ENCODE measurements at places on chromosomes 1 and 21. TPM values are rescaled to one million over a fixed set of nuclear protein-coding genes. Genes with fewer than 3 reads are reported as not detected.

Gene B3GALNT2
- total RNA-seq: 20.3 TPM

Gene HFM1
- total RNA-seq: not detected

Gene E2F2
- total RNA-seq: 33.5 TPM

Gene INAVA
- total RNA-seq: not detected

Gene TNFSF18
- not detected for total RNA-seq

Gene CD1C
- 0.20 TPM for total RNA-seq

Gene ORC1
- total RNA-seq: 39.6 TPM

Gene NEXN
- 0.24 TPM for total RNA-seq

DNA sequence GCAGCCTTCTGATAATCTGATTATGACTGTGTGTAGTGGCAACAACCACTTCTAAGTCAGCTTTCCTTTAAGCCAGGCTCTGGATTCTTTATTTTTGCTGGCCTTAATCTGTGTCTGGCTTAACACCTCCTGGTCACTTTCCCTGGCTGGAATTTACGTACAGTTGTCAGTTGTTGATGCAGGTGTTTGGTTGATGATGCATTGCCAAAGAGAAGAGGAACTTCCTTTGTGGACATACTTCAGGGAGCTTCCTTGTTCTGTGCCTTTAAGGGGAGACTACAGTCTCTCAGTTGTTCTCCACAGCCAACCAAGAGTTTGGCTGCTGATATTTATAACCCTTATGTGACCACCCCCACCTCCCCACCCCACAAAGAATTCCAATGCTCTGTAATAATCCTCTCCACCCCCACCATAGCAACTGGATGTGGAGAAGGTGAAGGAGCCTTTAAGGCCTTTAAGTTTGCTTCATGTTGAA is 96.0 kb upstream of the BMP8A start:
- DNase-seq: no peak

GRCh38 chr1:116252785-116253184 is 120.3 kb upstream of the ATP1A1 start:
- no peak for DNase-seq

GRCh38 chr1:84570436-84571149 is 3.6 kb downstream of the CTBS start:
- DNase-seq: no peak

- DNase-seq: no peak
Measured at GRCh38 chr21:36210779-36211659, 54.4 kb downstream of the DOP1B start.

GRCh38 chr1:5765997-5766913 is 226.0 kb downstream of the NPHP4 start:
- no peak for DNase-seq

GRCh38 chr1:200873671-200874397 is 1.1 kb downstream of the GPR25 start:
- DNase-seq: no peak

DNA sequence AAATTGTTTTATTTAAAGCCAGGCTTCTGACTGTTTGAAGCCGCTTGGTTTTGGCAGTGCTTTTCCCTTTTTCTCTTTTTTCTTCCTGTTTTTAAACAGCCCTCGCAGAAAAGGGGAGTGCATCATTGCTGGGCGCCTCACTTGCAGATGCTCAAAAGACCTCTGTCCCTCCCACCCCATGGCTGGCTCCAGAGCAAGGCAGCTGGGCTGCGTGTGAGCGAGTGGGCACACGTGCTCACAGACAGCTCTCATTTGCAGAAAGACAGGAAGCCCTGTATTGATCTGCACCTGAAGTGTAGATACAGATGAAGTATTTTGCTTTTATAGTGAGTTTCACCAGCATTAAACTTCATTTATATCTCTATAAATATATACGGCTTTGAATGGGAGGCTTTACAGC is 8.8 kb downstream of the TNR start:
- DNase-seq: no peak

DNA sequence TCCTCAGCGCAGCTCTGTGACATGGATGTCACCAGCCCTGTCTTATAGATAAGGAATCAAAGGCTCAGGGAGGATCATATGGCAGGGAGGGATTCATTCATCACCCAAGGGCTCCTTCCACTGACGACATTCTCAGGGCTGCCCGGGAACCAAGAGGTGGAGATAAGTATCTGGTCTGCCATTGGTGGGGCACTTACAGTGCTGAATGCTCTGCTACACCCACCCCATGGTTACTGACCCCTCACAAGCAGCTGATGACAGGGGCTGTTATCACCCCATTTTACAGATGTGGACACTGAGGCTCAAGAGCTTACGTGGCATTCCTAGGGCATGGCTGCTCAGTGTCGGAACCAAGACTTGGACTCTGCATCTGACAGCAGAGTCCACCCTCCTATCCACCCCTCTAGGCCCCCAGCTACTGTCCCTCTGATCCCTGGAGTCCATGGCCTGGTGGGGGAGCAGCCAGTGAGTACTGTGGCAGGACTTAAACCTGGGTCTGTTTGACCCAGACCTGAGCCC is 155.1 kb downstream of the PTPRU start:
- no peak for DNase-seq

- no peak for DNase-seq
Measured at GRCh38 chr1:163168053-163168452, 34.7 kb downstream of the RGS5 start.

GRCh38 chr1:66239834-66240233 is 294.1 kb upstream of the SGIP1 start:
- no peak for DNase-seq

DNA sequence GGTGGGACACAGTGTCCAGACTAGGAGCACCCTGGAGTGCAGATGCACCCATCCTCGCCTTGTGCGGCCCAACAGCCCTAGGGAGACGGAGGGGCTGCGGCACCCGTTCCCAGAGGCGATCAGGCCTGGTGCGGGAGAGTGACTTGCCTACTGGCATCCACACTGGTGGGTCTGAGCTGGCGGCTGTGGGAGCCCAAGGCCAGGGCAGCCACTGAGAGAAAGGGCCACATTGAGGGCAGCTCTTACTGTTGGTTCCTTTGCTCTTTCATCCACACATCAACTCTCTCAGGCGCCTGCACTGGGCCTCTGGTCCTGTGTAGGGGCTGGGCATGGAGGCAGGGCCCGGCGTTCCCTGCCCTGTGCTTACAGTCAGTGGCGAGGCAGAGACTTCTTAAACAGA is 8.6 kb downstream of the PODN start:
- DNase-seq: no peak

- DNase-seq: no peak
Measured at GRCh38 chr1:40926441-40926840, 53.1 kb upstream of the CTPS1 start.

DNA sequence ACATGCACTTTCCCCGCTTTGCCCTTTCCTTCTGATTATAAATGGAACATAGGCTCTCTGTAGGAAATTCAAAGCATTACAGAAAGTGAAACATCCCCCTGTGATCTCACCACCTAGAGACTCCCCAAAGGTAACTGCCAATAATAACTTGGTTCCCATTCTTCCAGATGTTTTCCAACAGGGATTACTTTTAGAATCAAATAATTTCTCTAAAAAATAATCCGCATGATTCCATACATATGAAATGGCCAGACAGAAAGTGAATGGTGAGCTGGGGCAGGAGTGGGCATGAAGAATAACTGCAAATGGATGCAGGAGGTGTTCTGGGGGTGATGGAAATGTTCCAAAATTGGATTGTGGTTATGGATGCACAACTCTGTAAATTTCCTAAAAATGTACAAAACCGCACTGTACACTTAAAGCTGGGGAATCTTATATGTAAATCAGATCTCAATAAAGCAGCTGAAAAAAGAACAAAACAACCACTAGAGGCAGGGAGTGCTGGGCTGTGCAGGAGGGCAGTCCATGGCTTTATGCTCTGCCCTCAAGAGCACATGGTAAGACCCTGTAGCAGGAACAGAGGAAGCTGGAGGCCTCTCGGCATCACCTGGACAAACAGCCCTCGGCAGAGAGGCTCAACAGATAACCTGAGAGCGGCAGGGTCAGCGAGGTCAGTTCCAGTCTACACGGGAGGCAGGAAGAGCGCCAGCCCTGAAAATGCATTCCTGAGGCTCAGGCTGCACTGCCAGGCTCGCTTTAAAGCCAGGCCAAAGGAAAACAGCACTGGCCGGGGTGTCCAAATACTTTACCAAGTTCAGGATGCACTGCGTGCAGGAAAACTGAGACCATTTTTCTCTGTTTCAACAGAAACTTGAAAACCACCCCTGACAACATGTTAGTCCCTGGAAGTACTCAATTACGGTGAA is 39.7 kb downstream of the CAPZB start:
- DNase-seq: no peak

DNA sequence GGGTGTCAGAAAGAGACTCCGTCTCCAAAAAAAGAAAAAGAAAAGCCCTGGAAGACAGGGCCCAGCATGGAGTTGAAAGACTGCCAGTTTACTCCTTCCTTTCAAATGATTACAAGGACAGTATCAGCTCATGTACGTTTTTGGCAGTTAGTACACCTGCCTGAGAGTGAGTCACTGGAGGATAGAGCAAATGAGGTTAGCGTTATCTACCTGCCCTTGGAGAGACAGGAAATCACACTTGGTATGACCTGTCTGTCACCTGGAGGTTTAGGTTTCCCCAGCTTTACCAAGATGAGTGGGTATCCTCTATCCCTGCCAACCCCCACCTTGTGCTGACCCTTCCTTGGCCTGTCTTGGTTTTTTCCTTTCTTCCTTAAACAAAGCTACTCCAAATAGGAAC is 96.8 kb upstream of the BMP8A start:
- no peak for DNase-seq

DNA sequence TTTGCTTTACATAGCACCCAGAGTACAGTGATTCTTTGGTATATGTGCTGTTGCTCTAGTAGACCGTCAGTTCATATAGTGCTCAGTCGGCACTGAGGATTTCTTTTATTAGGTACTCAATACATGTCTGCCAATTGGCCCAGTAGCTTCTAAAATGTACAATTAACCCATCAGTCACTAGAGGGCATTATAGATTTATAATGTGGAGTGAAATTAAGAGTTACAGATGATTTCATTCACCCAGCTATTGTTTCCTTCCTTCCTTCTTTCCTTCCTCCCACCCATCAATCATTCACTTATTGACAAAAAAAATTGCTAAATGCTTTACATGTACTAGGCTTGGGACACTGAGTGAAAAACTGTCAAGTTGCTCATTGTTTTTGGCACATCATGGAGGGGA is 263.6 kb upstream of the USP24 start:
- no peak for DNase-seq

- no peak for DNase-seq
Measured at GRCh38 chr21:26881504-26882228, 36.5 kb upstream of the ADAMTS1 start.

DNA sequence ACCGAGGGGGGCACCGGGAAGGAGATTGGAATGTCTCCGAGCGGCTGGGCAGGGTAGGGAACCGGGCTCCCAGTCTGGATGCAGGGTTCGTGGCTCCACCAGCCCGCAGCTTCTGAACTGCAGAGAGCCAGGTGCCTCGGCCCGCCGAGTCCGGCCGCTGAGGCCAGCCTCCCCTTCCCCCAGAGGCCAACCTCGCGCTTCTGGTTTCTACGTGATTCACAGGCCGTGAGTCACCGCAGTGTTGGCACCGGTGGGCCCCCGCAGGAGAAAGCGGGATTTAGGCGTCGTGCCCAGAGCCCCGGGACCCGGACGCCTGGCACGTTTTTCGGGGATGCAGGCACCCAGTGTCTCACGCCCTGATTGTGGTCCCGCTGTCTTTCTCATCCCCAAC is 458 bp downstream of the CRABP2 start:
- no peak for DNase-seq

- no peak for DNase-seq
Measured at GRCh38 chr1:186325239-186325638, 49.8 kb downstream of the TPR start.

Measured in activated T-helper 1 cell treated with anti-CD3 and anti-CD28 coated beads, Interleukin-12 subunit alpha, Interleukin-12 subunit beta, Interleukin-2, Interleukin-4 antibody, amounts not matched to agents 30 ng/mL and 10 ng/mL and 1 ng/mL, durations not matched to agents 14 hours and 24 hours and 36 hours (primary cell).